Dermis microvascular lymphatic vessel endothelial cell (primary cell): ENCODE measurements at places on chromosomes 3 and 15.
A peak's percentile ranks its signal among the peaks of the same experiment; 100 is the strongest.

GRCh38 chr3:4849739-4850138, 129.5 kb upstream of the BHLHE40 start:
- DNase-seq = no peak

DNA sequence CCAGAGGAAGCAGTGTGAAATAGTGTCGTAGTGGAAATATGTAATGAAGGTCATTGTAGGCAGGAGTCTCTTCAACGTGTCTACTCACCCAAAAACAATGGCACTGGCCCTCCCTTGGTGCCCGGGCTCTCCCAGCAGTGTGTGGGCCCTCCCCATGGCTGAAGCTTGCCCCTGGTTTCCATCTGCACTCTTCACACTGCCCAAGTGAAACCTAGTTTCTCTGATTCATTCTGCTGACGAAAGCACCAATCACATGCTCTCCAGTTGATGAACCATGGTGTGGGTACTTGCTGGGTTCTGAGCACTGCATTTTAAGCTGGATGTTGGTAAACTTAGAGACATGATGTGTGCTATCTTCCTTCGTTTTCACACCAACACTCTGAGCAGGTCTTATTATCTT, 61.0 kb upstream of the AGBL1 start:
- no peak for DNase-seq

GRCh38 chr15:82186719-82187406, 75.7 kb downstream of the EFL1 start:
- DNase-seq = no peak

DNA sequence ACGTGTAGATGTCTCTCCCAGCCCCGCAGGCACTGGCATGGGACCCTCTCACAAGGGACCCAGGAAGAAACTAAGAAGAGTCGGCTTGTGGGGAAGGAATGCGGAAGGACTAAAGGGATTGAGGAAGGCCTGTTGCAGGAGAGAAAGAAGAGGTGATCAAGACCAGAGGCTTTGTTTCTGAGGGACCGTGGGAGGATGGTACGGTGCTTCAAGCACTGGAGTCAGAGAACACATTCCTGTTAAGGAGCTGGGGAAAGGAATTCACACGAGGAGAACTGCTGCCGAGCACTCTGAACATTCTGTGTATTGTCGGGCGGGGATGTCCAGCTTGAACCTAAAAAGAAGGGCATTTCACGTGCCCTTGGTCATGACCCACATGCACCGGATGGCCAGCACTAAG, 91.4 kb downstream of the TAMM41 start:
- DNase-seq = no peak

DNA sequence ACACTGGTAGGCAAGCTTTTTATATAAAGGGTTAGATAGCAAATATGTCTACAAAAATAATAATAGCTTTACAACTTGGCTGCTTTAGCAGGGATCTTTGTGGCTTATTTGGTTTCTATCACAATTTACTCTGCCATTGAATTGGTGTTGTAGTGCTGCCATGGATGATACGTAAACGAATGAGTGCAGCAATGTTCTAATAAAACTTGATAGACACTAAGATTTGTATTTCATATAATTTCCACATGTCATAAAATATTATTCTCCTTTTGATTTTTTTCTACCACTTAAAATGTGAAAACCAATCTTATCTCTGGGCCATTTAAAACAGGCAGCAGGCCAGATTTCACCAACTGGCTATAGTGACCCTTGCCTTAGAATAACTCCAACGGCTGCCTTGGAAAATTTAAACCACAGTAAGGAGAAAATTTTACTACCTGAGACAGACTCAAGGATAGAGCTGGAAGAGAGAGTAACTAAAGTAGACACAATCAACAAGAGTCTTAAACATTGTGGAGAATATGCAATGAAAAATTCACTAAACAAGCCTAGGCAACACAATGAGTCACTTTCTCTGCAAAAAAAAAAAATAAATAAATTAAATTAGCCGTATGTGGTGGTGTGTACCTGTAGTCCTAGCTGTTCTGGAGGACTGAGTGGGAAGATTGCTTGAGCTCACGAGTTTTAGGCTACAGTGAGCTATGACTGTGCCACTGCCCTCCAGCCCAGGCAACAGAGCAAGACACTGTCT, 8.1 kb downstream of the NPHP3 start:
- DNase-seq = no peak

DNA sequence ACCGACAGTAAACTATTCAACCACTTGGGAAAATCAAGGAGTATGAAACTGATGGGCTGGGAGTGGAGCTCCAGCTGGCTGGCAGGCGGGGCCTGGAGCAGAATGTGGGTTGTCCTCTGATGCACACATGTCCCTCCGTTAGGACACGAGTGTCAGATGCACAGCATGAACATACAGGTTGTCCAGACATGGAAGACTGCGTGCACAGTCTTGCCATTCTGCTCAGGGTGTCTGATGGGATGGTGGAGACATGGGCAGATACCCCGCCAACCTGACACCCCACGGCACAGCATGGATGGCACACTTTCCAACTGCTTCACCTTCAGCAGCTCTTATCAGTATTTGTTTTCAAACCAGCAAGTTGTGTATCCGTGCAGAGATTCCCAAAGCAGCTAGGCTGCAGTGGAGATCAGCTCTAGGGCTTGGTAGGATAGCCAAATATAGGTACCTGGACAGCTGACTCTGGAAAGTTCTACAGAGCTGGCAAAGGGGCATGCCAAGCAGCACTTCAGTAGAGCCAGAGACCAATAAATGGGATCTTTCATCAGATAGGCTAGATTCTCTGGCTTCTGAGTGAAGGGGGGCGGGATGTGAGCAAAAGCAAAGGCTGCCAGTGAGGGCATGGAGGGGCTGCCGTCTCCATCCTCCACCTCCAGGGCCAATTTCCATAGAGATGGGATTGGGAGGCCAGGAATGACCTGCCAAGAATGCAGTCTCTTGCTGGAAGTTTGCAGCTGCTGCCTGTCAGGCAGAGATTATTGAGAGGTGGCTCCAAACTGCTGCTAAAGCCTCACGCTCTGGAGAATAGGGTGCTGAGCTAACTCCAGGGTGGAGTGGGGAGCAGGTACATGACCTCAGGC, 47.2 kb upstream of the KY start:
- no peak for DNase-seq

DNA sequence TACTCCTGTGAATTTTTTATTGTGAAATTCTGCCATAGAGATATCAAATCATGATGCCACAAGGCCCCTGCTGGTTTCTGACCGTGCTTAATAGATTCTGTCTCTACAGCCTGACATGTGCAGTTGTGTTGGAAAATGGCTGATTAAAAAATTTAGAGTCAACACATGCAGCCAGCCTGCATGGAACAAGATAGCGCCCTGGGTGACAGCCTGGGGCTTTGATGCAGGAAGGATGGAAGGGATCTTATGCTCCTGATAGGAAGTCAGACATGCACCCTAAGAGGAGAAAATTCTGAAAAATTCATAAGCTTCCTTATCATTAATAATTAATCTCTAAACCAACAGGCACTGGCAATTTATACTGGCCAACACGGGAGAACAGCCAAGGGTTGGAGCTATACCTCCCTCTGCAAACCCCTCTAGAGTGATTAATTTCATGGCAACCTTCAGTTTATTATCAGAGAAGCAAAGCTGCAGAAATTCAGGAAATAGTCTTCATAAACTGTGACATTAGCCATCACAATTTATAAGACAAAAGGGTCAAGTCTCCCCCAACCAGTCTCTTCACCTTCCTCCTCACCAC, 198.4 kb downstream of the CADPS start:
- no peak for DNase-seq

DNA sequence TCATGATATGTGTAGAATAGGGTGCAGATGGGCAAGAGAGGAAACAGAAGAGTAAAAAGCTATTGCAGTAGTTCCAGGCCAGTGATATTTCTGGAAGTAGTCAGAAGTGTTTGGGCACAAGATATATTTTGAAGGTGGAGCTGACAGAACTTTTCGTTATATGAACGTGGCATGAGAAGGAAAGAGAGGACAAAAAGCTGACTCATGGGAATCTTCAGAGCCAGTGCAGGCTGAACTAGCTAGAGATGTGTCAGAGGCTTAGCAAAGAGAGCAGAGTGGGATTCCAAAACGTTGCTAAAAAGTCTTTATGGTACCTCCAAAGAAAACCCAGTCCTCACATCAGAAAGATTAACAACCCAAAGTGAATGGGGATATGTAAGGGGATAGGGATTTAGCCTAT, 28.7 kb downstream of the TRIM69 start:
- DNase-seq = no peak

GRCh38 chr15:72800833-72801481, 17.4 kb upstream of the ADPGK start:
- no peak for DNase-seq

GRCh38 chr3:173876476-173876875, 478.9 kb downstream of the NLGN1 start:
- DNase-seq = no peak

- DNase-seq = no peak
Measured at GRCh38 chr3:187804120-187804744, 59.0 kb upstream of the BCL6 start.

DNA sequence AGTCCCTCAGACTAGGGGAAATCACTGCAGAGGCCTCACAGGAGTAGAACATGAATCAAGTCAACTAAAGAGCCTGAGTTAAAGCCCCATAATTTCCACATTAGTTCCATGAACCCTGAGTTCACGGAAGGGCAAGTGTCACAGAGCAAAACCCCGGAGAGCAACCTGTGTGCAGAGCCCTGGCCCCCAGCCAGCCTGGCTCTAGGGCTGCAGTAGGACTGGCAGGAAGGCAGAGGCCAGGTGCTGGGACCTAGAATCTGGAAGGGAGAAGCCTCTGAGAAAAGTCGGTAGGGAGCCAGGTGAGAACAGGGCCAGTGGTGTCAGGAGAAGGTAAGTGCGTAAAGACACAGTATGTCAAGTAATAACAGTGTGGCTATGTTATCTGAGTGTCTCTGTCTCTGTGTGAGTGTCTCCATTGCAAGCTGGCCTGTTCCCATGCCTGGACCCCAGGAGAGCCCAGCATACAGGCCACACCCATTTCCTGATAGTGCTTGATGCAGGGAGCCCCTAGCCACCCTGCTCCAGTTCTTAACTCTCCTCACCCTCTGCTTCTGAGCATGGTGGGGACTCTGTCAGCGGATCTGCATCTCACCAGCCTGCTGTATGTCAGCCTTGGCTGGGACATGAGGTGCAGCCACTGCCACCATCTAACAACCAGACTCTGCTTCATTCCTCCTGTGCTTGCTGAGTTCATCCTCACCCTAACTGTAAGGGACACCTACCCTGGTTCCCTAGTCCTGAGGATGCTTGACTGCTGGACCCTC, 11.3 kb upstream of the MANF start:
- DNase-seq = no peak

GRCh38 chr3:41565003-41565402, 365.7 kb downstream of the CTNNB1 start:
- DNase-seq = no peak

GRCh38 chr3:42013691-42014457, 52.0 kb upstream of the ULK4 start:
- DNase-seq = peak; percentile 40

DNA sequence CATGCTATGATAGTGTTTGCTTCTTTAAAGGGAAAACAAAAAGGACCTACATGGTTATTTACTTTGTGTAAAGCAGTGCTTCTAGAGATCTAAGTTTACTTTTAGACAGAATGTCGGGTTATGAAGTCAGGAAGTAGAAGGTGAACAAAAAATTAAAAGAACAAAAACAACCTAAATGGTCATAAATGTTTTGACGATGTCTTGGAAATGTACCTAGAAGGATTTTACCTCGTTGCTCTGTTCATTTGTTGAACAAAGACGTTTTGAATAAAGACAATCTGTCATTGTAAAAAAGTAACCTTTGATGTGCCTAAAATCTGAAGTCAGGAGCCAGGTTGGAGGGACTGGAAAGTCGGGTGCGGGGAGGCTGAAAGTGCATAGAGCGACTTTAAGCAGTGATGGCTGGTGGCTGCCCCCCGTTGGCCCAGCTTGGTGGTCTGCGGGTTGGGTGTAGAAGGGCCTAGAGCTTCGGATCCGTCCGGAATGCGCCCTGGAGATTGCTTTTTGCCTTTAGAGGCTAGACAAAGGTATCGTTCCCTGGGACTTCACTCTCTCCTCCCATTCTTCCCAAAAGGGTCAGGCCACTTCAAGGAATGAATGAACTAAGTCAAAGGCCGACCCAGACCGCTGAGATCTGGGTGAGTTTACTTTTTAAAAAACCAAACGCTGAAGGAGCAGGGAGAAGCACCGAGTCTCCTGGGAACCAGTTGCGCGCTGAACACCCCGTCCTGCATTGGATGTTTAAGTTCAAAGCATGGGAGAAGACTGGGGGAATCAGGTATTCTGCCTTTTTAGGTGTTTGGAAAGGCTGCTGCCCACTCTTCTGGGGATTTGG, 2.1 kb downstream of the SOX14 start:
- DNase-seq = no peak

GRCh38 chr3:148004331-148004730, 595.2 kb downstream of the ZIC1 start:
- no peak for DNase-seq

DNA sequence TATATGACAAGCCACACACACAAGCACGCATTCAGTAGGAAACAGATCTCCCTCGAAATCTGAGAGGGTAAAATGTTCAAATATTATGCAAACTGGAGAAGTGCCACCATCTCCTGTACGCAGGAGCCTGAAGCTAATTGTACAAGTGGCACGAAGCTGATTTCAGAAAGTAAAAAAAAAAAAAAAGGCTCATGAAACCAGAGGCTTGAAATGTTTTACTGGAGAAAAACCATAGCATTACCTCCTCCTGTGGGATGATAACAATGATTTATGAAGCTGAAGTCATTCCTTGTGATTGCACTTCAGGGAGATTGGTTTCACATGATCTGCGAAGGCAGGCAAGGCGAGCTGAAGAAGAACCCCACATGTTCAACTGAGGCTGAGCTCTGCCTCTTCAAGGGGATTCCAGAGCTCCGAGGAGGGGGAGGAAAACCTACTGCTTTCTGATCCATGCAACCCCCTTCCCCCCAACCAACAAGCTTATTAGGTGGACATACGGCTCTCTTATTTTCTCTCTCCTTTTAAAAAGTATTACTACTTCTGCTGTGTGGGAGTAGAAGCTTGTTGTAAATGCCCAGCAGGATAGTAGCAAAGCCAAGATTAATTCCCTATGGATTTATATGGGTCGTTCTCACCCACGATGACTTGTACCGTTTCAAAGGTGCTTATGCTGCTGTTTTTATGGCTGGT, 101.1 kb downstream of the GREM1 start:
- DNase-seq = no peak

DNA sequence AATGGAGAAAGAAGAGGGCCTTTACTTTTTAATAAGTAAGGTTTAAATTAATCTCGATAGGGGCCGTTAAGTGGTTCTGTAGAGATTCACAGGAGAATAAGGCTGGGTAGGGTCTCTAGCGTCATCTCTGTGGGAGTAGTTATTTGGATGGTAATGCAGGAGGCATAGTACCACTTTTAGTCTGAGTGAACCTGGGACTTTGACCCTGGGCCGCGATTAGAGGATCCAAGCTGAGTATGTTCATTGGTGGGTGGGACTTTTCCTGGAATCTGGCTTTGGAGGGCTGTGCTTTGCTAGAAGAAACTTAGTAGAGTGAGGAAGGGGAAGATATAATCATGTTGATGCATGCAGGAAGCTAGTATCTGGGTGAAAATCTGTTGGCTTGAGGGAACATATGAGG, 4.0 kb downstream of the LPP start:
- DNase-seq = no peak
